Hematopoietic multipotent progenitor cell treated with erythropoietin and hydrocortisone succinate and interleukin-3 and kit ligand, for 17 days (in vitro differentiated cells): ENCODE measurements at places on chromosomes 12 and 14.

- no peak for DNase-seq
Observed at GRCh38 chr14:101082436-101083384, 179.2 kb upstream of the RTL1 start.

GRCh38 chr12:75317784-75318183, 12.3 kb downstream of the CAPS2 start:
- DNase-seq, result no peak

- no peak for DNase-seq
Observed at GRCh38 chr14:85573406-85573805, 43.5 kb downstream of the FLRT2 start.

DNA sequence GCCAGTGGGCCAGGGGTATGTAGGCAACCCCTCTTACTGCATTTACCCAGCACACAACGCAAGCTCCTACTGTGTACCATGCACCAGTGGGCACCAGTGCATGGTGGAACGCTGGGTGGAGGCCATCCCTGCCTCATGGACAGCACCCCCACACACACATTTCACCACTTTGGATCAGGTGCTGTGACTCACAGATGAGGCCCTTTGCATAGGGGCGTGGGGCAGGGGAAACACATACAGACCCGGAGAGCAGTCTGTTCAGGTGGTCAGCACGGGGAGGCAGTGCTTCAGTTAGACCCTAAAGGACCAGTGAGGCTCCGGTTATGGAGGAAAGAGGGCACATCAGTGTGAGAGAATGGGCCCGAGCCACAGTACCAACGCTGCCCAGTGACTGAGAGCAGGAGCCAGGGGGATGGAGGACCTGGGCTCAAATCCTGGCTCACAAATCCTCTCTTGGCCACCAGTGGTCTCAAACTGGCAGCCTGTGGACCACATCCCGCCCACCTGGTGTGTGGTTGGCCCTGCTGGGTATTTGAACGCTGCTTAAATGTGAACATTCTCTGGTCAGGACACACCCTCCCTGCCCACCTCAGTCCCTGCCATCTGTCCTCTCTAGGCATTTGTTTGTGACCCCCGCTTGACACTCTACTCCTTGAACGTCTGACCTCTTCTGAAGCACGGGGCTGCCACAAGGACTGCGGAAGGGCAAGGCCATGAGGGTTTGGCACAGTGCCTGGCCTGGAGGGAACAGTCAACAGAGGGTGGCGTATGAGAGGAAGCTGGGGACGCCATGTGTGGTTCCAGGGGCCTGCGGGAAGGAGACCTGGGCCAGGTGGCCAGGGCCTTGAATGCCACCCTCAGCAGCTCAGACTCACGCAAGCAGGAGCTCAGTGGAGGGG, 46.7 kb downstream of the FAM222A start:
- no peak for DNase-seq

DNA sequence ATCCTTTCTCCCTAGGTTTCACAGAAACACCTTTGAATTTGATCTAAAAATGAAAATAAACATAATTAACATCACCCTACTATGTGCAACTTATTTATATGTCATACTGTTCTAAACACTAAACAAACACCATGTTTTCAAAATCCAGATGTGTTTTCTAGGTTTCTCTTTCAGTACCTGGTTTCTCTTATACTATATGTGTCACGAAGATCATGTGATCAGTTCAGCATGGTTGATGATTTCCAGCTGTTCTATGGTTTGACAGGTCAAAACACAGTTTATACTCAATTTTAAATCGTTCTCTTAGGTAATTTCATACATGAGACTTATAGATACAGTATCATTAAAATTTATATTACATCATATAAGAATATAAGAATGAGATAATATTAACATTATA, 373.1 kb downstream of the SOX5 start:
- no peak for DNase-seq

DNA sequence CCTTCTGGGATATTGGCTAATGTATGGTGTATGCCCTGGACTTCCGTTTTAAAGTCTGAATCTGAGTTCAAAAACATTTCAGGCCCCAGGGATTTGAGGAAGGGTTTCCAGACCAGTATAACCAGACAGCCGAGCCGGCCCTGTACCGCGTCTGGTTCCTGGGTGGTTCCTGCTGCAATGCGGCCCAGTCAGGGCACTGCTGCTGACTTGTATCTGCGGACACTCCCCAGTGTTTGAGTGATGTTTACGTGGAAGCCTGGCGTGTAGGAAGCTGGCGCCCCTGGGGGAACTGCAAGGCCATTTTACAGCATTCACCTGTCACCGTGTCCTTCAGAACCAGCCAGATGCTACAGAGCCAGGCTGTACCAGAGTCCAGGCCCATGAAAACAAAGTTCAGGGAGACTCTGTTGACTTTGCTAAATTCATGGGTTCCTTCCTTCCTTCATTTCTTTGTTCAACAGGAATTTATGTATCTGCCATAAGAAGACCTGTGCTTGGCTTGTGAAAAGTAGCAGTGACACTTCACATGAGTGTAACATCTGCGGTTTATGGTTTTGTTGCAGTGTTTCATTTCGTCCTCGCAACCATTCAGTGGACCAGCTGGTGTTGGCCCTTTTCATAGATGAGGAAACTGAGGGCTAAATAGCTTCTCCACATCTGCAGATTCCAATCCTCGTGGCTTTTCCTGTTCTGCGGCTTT, 16.8 kb downstream of the EML1 start:
- DNase-seq, result no peak

- no peak for DNase-seq
Observed at GRCh38 chr12:29533815-29534489, 36.5 kb upstream of the OVCH1 start.

DNA sequence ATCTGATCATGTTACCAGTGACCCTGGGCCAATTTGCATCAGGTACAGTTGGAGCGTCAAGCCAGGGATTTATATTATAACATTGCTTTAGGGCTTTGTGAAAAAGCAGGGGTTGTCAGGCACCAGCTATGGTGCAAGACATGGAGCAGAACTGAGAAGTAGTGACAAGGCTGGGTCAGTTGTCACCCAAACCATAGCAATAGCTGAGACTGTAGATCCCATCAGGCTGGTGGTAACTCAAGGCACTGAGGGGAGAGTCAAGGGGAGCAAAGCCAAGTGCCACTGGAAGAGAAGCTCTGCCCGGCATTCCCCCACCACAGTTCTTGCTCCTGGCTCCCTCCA, 16.9 kb downstream of the BCL2L14 start:
- no peak for DNase-seq

- DNase-seq, result no peak
Observed at GRCh38 chr12:89384807-89385206, 32.5 kb upstream of the DUSP6 start.

- DNase-seq, result no peak
Observed at GRCh38 chr12:64672925-64673409, 62.7 kb downstream of the RASSF3 start.

DNA sequence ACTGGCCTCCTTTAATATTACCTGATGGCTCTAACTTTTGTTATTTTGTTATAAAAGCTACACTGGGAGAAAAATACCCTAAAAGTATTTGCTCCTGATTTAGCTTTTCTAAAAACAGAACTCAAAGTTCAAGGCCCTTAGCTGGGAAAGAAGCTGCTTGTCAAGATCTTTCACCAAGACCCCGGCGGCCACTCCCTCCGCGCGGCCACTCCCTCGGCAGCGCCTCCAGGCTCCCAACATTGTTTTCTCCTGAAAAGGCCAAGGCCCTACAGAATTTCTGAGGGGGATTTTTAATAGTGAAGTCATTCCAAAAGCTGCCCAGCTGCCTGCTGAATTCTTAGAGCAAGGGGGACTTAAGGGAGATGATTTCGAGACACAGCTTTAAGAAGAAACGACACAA, 96.4 kb downstream of the NTN4 start:
- no peak for DNase-seq

DNA sequence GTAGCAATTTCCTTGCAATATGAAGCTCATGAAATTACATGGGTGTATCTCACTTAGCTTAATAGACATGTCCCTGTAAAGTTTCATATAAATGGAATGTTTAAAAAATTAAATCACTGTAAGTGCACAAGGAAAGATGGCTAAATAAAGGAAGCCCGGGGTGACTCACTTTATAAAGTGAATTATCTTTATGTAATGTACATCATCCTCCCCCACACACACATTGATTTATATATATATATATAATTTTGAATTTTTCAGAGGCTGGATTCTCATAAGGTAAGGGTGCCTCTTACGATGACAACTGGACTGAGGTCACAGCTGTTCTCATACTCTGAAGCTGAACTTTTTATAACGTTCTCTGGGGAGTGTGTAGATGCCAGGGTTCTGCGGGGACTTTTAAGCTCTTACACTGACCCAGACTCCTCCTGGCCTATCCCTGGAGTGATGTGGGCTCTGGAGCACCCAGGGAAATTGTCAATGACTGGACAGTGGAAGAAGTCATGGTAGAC, 108.7 kb upstream of the HIF1A start:
- DNase-seq, result no peak
